ENCODE measurements at places on chromosomes 7 and 10.
A peak's percentile ranks its signal among the peaks of the same experiment; 100 is the strongest.

DNA sequence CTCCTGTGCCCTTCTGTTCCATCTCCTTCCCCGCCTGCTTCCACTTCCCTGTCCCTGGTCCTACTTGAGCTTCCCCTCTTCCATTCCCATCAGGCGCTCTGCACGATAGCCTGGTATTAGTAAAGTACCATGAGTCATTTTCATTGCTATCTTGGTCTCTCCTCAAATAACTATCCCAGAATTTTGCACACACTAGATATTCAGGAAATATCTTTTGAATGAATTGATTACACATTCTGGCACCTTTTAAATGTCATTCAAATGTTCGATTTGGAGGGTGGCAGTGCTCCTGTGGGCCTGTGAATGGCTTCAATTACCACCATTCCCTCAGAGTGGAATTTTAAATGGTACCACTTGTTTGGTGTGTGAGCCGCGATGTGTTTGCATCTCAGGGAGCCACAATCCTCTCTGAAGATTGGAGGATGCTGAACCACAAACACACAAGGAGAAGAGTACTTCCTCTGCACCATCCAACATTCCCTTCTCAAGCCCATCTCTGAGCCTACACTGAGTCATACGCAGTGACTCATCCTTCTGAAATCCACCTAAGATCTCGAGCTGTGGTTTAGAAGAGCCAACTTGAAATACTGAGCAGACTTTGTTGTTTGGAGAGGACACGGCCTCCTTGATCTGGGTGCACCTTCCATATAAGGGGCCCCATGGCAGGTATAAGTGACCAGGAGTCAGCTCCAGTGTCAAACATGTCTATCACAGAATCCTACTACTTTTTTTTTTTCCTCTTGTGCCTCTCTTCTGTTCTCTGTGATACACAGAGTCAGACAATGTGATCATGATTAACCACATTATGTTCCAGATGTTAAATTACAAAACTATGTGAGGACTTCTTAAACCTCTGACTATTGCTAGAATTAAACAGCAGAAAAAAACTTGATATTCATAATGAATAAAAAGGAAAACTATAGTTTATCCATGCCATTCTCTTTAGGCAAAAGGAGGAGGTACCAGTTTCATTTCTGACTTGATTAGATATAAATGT lies 81.9 kb downstream of the BMPER start:
- DNase-seq, result no peak

GRCh38 chr7:74038194-74038961 lies 10.4 kb downstream of the ELN start:
- no peak for DNase-seq

DNA sequence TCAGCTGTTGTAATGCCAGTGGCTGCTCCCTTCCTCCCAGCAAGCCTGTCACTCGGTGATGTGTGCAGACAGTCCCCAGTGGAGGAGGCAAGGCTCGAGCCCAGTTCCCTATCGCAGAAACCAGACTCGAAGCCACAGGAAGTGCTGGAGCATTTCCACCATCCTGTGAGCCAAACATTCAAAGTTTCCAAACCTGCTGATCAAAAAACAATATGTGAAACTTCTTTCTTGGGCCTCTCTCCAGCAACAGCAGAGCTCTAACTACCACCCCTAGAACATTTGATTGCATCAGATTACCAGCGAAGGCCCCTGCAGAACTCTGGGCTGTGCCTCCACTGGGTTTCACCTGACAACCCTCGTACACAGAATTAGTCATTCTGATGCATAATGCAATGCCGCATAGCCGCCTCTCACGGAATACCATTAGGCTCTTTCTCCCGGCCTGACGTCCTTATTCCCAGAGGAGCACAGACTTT lies 94.0 kb downstream of the ELMO1 start:
- no peak for DNase-seq

DNA sequence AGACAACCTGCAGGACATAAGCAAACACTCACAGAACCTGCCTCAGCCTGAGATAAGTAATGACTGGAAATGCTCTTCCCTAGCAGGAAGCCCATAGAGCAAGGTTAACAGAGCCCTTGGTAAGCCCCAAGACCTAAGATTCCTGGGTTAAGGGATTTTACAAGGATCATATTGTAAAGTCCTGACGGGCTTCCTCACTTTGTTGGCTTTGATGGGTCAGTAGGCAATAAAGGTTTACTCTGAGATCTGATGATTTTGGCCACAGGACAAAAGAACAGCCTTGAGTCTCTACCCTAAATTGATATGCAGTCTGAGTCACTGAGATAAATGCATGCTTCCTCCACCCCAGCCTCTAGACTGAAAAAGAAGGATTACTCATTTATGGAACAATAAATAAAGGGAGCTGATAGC lies 270.8 kb downstream of the HTR7 start:
- DNase-seq, result no peak

DNA sequence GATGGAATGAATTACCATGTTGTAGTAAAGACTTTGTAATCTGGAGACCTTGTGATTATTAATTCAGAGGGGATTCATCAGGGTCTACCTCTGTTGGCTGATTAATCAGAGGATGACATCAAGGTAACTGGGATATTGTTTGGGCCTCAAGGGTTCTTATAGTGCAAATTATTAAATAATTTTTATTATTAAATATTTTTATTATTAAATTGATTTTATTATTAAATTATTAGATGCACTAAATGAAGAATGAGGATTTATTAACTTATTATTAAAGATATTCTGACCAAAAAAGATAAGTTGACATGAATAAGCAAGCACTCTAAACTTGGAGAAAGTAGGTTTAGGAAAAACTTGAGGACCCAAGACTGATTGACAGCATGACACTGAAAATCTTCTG lies 661.7 kb downstream of the NRG3 start:
- DNase-seq, result no peak

DNA sequence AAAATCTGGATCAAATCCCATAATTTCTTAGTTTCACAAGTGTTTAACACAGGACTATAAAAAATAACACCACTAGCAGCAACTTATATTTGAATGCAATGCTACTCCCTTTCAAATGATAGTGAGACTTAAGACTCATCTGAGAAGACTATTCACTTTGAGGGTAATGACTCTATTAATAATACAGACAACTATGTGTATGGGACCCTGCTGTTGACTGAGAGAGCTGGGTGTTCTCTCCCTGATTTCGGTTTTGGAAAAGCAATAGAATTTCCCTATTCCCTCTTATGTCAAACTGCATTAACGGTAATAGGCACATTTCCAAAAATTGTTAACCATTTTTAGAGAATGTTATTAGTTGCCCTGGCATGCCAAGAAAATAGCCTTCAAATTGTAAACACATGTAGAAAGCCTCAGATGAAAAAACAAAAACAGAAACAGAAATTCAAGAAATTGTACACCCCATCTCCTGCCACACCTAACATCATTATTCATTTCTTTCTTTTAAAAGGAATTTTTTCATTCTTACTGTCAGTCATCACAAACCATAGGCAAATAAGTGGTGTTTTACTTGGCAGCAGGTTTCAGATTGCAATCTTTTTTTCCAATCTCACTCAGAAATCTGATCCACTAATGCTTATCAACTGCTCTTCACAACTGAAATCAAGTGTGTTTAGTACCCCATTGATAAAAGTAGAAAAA lies 153.7 kb downstream of the TFPI2 start:
- DNase-seq, result no peak

DNA sequence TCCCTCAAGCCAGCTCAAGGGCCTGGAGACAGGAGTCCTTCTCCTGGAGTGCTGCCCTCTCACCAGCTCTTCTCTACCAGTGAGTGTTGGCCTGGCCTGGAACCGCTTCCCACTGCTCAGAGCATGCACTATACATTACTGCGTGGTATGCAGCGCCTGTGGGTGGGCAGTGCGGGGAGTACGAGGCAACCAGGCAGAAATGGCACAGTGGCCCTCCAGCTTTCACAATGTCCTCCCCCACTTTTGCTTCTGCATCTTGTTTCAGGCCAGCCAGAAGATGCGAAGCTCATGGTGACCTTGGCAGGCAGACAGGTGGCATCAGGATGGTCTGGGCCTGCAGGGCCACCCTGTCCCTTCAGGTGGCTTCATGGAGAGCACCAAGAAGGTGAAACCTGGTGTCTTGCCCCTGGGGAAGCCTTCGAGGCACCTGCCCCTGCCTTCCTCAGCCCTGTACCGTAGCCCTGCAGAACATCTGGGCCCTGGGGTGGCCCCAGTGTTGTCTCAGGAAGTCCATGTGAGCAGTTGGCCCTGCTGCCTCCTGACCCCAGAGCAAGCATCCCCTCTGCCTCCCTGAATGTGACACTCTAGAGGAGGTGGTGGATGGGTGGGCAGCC lies 35.8 kb downstream of the RASGEF1A start:
- peak; percentile 72 for DNase-seq

DNA sequence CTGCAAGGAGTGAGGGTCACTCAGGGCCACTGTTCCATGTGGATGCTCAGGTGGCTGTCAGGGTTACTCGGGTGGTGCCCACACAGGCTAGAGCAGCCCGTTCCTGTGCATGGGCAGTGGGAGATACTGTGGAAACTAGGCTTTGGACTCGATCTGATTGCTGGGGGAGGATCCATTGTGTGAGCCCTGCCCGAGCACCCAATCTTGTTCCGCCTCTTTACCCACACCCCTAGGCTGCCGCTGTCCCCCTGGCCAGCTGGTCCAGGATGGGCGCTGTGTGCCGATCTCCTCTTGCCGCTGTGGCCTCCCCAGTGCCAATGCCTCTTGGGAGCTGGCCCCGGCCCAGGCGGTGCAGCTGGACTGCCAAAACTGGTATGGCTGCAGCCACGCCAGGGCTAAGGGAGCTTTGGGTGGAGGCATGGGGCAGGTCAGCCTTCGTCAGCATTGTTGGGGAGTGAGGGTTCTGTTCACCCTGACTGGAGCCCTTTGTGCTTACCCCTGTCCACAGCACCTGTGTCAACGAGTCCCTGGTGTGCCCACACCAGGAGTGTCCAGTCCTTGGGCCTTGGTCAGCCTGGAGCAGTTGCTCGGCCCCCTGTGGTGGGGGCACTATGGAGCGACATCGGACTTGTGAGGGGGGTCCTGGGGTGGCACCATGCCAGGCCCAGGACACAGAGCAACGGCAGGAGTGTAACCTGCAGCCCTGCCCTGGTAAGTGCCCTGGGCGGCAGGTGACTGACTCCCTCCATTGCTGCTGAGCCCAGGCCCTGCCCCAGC lies 12.4 kb upstream of the ZNF862 start:
- peak; percentile 90 for DNase-seq

GRCh38 chr10:6282454-6282958 lies 79.8 kb downstream of the PFKFB3 start:
- DNase-seq, result no peak

GRCh38 chr7:23685731-23686130 lies 5.7 kb downstream of the FAM221A start:
- DNase-seq, result no peak

- no peak for DNase-seq
These were observed 64.3 kb upstream of the RET start for GRCh38 chr10:43012578-43012977.

DNA sequence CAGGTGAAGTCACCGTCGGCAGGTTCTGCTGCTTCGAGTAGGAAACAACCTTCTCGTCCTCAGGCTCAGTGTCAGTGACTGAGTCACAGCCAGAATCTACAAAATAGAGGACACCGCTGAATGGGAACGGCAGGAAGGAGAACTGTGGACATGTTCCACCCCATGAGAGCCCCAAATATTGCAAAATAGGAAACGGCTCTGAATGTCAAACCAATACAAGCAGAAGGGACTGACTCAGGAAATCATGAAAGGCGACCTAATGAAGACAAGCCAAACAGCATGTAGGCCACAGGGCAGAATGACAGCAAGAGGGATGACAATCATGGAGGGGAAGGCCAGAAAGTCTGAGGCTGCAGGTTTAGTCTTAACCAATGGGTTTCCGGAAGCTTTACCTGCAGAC lies 63.5 kb downstream of the PIK3AP1 start:
- DNase-seq, result no peak

DNA sequence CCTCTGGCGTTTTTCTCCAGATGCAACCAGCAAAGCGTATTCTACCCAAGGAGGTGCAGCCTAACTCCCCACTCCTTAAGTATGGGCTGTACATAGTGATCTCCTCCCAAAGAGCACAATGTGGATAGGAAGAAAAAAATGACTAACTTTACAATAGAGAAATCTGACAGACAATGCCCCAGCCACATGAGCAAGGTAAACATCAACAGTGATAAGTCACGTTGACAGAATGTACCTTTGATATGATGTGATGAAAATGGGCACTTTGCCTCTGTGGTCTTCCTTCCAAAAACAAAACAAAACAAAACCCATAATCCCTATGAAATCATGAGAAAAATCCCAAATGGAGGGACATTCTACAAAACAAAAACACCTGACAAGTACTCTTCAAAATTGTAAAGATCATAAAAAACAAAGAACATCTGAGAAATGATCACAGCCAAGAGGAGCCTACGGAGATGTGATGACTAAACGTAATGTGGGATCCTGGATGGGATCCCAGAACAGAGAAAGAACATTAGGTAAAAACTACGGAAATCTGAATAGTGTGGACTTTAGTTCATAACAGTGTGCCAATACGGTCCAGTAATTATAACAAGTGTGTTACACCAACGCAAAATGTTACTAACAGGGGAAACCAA lies 50.6 kb downstream of the ABLIM1 start:
- DNase-seq, result no peak

DNA sequence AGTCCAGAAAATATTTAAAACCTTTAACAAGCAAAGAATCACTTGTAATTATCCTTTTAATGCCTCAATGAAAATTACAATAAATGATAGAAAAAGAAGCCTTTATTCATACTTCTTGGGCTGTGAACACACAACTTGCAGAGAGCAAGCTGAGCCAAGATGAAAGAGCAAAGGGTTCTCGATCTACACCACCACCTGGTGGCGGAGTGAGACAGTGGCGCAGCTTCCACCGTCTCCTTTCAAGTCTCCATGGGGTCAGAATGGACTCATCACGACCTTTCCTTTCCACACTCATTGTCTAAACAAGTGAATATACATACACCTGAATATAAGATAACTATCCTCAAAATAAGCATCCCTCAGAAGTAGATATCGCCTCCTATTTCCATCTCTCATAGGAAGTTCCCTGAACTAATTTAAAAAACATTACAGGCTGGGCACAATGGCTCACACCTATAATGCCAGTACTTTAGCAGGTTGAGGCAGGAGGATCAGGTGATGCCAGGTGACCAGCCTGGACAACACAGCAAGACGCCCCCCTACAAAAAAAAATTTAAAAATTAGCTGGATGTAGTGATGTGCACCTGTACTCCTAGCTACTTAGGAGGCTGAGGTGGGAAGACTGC lies 40.7 kb downstream of the ATE1 start:
- no peak for DNase-seq

Data from chondrocyte (in vitro differentiated cells).